ENCODE measurements at places on chromosomes 6 and 20. TPM values are rescaled to one million over a fixed set of nuclear protein-coding genes. Genes with fewer than 3 reads are reported as not detected.
A peak's percentile ranks its signal among the peaks of the same experiment; 100 is the strongest.

DNA sequence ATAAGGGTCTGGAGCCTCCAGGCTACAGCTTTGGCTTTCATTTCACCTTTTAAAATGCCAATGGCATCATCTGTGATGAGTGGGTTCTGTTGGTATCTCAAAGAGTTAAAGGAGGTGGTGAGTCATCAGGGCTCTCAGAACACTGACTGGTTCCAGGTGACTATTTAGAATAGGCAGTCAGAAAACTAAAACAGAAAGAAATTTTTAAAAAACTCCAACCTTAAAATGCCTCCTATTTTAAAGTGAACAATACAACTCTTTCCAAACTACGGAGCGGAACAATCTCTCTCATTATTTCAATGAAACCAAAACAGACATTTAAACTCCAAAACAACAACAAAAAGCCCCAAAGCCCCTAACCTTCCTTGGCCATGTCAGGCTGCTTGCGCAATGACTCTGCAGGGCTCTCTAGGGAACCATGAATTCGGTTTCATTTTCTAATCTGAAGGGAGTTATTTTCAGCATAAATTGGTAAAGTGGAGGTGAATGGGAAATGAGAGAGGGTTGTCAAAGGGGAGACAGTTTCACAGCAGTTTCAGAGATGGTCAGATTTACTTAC is 194.9 kb downstream of the KIF6 start:
- H3K27me3 ChIP-seq = peaks cover 3% of the 10 kb centered on the region
- H3K36me3 ChIP-seq = no peaks in the 10 kb centered on the region
- no peak for DNase-seq
- no peak overlapping the region for H3K4me3 ChIP-seq

DNA sequence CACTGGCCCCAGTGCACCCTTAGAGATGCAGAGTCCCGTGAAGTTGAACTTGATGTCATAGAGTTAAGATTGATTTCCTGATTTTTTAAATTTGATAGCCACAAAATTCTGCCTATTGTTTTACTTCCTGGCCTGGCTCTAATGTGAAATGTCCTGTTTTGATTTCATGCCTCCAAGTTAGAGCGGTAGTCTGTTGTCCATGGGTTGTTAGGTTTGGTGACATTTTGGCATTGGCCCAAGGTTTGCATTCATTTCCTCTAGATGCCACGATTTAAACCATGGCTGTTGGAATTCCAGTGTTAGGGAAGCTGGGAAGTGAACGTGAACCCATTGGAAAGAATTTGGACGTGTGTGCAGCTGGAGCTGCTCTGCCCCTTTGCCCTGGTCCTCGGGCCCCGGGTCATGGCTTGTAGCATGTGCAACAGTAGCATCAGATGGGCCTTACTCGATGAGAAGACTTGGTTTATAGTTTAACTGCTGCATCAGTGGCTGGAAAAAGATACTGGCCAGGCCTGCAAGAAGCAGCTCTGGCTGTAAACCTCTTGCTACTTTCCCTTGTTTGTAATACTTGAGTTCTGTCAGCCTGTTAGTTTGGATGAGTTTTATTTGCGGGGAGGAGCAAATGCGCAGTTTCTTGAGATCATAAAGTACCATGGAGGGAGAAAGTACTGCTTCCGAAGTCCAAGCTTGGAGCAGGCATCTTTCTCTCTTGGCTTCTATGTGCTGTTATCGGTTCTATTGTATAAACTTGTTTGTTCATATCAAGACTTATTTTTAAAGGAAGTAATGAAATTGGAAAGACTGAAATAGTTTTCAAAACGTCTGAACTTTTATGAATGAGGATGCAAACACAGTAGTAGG is 121.4 kb upstream of the CLDN20 start:
- no peak for DNase-seq
- peaks cover 28% of the 10 kb centered on the region for H3K4me1 ChIP-seq
- peaks cover 8% of the 10 kb centered on the region for H3K36me3 ChIP-seq
- no peaks in the 10 kb centered on the region for H3K27me3 ChIP-seq
- peak overlapping the region; percentile 98 for H3K27ac ChIP-seq
- H3K4me3 ChIP-seq = peak overlapping the region; percentile 75

GRCh38 chr6:9116026-9116425 is 680.7 kb upstream of the SLC35B3 start:
- no peaks in the 10 kb centered on the region for H3K4me1 ChIP-seq
- no peaks in the 10 kb centered on the region for H3K27me3 ChIP-seq
- H3K27ac ChIP-seq = no peak overlapping the region
- no peak for DNase-seq
- no peaks in the 10 kb centered on the region for H3K36me3 ChIP-seq

- no peak for DNase-seq
- H3K36me3 ChIP-seq = no peaks in the 10 kb centered on the region
- no peak overlapping the region for H3K4me3 ChIP-seq
- H3K27me3 ChIP-seq = no peaks in the 10 kb centered on the region
- no peaks in the 10 kb centered on the region for H3K4me1 ChIP-seq
- no peak overlapping the region for H3K27ac ChIP-seq
Observed at GRCh38 chr20:15061061-15061430, 723.6 kb upstream of the FLRT3 start.

- DNase-seq = no peak
- H3K4me1 ChIP-seq = no peaks in the 10 kb centered on the region
- no peaks in the 10 kb centered on the region for H3K36me3 ChIP-seq
Observed at GRCh38 chr20:42986143-42986773, 203.4 kb downstream of the PTPRT start.

POM121L2 gene
- total RNA-seq = not detected

Measured in activated CD8-positive, alpha-beta T cell treated with anti-CD3 and anti-CD28 coated beads, Interleukin-2, amount 10 ng/mL, durations not matched to agents 7 days and 5 days (primary cell).